ENCODE measurements at places on chromosomes 4 and X.

- DNase-seq, result no peak
Observed at GRCh38 chr4:74412225-74412624, 32.7 kb upstream of the AREG start.

DNA sequence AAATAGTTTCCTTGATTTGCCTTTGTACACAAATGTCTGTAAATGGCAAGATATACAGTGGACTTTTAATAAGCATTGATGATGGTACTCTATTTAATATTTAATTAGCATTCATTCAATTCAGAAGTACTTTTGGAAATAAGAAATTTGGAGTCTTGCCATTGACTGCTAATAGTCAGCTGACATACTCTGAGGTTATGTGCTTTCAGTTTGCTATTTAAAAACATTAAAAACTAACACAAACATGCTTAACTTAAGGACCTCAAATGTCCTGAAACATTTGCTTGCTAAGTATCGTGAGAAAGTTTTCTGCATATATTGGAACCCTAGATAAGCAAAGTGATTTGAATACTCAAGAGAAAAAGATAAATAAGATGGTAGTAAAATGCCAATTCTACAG, 64.6 kb downstream of the REELD1 start:
- no peak for DNase-seq

GRCh38 chrX:19956306-19956705, 34.6 kb downstream of the BCLAF3 start:
- no peak for DNase-seq

- DNase-seq, result no peak
Observed at GRCh38 chrX:146006637-146007036, 189.0 kb downstream of the SLITRK2 start.

- peak; percentile 2 for DNase-seq
Observed at GRCh38 chrX:19535476-19535875, 20.2 kb upstream of the MAP3K15 start.

- DNase-seq, result no peak
Observed at GRCh38 chr4:53780736-53781400, 189.6 kb upstream of the LNX1 start.

DNA sequence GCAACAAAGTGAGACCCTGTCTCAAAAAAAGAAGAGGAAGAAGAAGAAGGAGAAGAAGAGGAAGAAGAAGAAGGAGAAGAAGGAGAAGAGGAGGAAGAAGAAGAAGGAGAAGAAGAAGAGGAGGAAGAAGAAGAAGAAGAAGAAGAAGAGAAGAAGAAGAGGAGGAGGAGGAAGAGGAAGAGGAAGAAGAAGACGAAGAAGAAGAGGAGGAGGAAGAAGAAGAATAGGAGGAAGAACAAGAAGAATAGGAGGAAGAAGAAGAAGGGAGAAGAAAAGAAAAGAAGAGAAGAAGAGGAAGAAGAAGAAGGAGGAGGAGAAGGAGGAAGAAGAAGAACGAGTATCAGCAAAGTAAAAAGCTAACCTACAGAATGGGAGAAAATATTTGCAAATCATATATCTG, 33.3 kb upstream of the LONRF3 start:
- DNase-seq, result no peak

- no peak for DNase-seq
Observed at GRCh38 chr4:8297691-8298485, 28.3 kb downstream of the HTRA3 start.

GRCh38 chrX:25070038-25070437, 54.3 kb upstream of the ARX start:
- DNase-seq, result no peak

GRCh38 chrX:128021566-128021965, 30.6 kb downstream of the ACTRT1 start:
- DNase-seq, result no peak

DNA sequence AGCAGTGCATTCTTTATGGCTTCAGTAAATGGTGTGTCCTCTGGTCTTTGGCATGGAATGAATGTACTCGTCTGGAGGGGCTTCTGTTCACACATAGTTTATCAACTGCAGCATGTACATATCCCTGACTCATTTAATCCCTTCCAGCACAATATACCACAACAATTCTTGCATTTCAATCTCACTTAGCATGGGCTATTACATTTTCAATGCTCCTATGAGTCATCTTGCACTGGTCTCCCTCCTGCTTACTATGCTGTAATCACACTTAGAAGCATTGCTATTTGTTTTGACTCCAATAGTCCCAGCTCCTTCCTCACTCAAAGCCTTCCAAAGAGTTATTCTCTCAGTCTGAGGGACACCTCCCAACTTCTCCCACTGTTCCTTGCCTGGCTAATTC, 180.9 kb upstream of the NUDT10 start:
- DNase-seq, result no peak

- DNase-seq, result peak; percentile 24
Observed at GRCh38 chr4:140756319-140757231, at the start of gene TBC1D9. Gene TBC1D9, minus strand, starts transcription at chr4:140756385. Its CDS starts 340 bp downstream, at chr4:140756045.

- DNase-seq, result no peak
Observed at GRCh38 chr4:82984459-82984858, 26.2 kb downstream of the LIN54 start.

DNA sequence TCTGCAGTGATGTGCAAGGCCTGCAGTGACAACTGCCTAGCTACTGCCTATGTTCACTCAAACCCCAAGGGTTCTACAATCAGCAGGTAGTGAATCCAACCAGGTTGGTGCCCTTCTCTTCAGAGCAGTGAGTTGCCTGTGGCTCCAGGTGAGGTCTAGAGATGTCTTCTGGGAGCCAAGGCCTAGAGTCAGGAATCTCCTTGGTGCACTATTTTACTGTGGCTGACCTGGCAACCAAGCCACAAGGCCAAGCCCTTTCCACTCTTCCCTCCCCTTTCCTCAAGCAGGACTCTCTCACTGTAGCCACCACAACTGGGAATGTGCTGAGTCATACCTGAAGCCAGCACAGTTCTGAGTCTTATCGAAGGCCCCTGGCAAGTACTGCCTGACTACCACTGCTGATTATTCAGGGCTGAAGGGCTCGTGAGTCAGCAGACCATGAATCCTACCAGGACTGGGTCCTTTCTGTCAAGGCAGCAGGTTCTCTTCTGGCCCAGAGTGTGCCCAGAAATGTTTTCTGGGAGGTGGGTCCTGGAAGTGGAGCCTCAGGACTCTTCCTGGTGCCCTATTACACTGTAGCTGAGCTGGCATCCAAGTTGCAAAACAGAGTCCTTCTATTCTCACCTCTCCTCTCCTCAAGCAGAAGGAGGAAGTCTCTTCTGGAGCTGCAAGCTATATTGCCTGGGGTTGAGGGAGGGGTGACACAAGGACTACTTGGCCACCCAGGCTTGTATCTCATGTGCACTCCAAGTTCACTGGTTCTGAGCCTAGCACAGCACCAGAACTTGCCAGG, 111.6 kb downstream of the BTC start:
- DNase-seq, result peak; percentile 3

DNA sequence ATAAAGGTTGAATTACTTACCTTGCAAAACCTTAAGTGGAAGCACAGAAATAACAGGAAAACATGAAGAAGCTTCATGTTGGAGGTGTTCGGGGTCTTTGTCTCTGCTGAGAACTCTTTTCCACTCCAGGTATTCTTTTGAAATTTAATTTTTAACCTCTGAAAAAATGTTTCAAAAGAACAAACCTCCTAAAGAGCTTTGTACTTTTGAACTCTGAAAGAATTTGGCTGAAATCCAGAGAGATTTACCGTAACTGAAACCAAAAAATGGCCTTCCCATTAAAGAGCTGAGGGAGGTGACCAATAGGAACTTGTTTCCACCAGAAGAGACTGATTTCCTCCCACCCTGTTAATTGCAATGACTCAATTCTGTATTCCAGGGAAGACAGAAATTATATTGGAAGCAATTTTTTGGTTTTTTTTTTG, at the start of gene CFI:
CFI (minus strand) TSS at position 105 of the 425 bp plus-strand sequence; CDS start at position 77, 28 bp downstream.
- no peak for DNase-seq

- no peak for DNase-seq
Observed at GRCh38 chr4:126411047-126411446, 1096.3 kb downstream of the FAT4 start.

GRCh38 chr4:142407596-142407995, 438.5 kb downstream of the INPP4B start:
- no peak for DNase-seq

GRCh38 chrX:2690856-2691542, at the start of gene CD99:
Gene CD99, plus strand, starts transcription at chrX:2691295. Its CDS starts 66 bp downstream, at chrX:2691361.
- no peak for DNase-seq

GRCh38 chr4:158940271-158940670, 162.6 kb upstream of the RAPGEF2 start:
- no peak for DNase-seq

- DNase-seq, result no peak
Observed at GRCh38 chr4:41749631-41750039, 1.1 kb upstream of the PHOX2B start.

GRCh38 chrX:103254171-103254824, 657 bp downstream of the TCEAL8 start:
- peak; percentile 23 for DNase-seq

GRCh38 chr4:185143601-185143969, 519 bp downstream of the SLC25A4 start:
- no peak for DNase-seq

GRCh38 chr4:128830906-128831503, 21.5 kb downstream of the JADE1 start:
- DNase-seq, result no peak

DNA sequence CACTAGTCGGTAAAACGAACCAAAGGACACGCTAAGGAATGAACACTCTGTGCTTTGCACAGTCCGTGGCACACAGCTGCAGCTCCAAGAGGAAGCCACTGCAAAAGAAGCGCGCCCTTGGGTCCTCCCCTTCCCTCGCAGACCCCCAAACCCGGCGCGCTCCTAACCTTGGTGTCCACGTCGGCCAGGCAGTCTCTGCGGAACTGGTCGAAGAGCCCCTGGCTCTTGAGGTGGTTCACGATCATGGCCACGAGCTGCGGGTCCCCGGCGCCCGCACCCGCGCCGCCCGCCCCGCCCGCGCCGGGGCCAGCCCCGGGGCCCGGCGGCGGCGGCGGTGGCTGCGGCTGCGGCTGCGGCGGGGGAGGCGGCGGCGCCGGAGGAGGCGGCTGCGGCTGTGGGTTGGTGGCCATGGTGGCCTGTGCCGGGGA, 333 bp downstream of the BOD1L1 start:
- no peak for DNase-seq

- no peak for DNase-seq
Observed at GRCh38 chr4:139171876-139172691, 4.9 kb downstream of the ELF2 start.

DNA sequence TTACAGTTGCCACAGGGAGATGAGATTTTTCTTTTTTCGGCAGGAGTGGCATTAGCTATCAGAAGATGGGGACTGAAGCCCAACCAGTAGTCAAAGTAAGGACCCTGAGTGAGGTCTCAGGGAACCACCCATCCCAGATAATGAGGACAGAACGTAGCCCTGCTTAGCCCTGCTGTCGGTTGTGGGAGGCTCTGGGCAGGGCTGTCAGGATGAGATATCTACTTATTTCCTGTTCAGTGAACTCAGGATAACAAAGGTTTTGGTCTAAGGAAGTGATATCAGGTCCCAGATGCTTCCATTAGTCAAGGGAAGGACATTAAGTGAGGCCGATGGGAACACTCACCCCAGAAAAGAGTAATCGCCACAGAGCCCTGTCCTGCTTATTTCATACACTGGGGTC, 2.3 kb downstream of the MAGEB16 start:
- no peak for DNase-seq

GRCh38 chr4:87419578-87420249, 2.7 kb upstream of the NUDT9 start:
- DNase-seq, result no peak

GRCh38 chrX:116170511-116170910, at the start of gene AGTR2:
Gene AGTR2, plus strand, starts transcription at chrX:116170744. Its CDS starts 1,537 bp downstream, at chrX:116172281.
- no peak for DNase-seq

DNA sequence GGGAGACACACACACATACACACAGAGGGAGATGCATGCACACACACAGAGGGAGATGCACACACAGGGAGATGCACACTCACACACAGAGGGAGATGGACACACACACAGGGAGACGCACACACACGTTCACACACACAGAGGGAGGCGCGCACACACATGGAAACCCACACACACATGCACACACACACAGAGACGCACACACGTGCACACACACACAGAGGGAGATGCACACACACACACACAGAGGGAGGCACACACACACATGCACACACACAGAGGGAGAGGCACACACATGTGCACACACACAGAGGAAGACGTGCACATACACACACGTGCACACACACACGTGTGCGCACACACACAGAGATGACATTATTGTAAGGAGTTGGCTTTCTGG, 79.1 kb downstream of the HMX1 start:
- DNase-seq, result no peak

DNA sequence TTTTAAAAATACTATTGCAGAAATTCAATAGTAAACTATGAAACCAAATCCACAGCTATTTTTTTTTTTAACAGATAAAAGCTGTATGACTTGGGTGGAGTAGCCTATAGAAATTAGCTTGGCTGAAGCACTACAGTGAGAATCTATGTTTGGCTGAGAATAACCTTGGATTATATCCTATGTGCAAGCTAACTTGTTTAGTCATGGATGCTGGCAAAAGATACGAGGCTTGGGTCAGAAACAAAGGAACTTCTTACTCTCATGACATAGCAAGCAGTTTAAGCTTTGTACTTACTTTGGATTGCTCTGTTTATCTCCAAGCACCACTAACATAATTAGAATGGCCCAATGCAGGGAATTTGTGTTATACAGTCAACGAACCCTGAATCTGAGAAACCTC, 119.2 kb upstream of the GRID2 start:
- DNase-seq, result no peak

GRCh38 chr4:23937173-23937572, 47.3 kb upstream of the PPARGC1A start:
- no peak for DNase-seq

- DNase-seq, result no peak
Observed at GRCh38 chr4:181991369-181992108, 251.7 kb upstream of the TENM3 start.

DNA sequence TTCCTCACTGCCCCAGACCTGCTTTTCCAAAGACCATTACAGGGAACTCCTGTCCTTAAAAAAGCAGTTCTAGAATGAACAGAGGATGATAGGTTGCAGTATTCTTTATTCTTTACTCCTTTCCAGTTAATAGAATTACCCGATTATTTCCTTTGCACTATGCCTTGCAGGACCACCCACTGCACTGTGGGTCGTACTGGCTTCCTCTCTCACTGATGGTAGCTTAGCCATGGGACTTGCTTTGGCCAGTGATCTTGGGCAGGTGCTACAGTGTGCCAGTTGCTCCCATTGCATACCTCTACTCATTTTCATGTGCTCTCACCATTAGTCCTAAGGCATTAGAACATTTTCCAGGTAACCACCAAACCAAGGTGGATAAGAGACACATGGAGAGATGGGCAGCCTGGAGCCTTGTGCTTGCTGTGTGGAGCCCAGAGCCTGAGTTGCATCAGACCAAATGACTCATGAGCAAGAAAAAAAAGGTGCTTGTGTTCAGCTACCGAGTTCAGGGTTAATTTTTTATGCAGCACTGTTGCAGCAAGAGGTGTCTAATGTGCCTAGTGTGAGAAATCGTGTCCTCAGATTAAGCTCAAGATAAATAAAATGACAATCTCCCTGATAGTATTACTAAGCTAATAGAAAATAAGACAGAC, 7.6 kb upstream of the UNC5C start:
- DNase-seq, result no peak

DNA sequence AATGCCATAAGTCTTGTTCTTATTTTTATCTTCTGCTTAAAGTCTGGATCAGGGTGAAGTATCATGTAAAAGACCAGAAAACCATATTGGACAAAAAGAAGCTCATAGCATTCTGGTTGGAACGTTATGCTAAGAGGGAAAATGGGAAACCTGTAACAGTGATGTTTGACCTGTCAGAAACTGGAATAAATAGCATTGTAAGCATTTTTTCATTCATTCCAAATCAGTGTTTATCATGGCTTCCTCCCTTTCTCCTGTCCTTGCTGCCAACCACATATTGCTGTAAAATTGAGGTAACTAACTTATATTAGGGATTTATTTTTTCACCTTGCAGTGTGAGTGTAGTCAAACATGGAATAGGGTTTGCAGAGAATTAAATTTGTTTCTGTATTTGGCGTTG, 23.8 kb downstream of the MOSPD2 start:
- DNase-seq, result no peak
